Neuronal stem cell (in vitro differentiated cells): ENCODE measurements at places on chromosomes 11 and 22.

DNA sequence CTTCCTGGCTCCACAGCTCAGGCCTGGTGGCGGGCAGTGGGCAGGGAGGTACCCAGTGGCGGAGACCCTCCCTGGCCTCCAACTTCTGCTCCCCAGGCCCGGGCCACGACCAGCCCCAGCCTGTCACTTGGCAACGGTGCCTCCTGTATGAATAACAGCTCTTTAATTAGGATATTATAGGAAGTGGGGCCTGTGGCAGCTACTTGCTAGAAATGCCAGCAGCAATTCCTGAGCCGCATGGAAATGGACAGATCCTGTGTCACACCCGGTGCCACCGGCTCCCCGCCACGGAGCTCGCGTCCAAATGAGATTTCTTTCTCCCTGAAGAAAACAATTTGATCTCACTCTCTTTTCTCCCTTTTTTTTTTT is 104.5 kb downstream of the CHST1 start:
- H3K36me3 ChIP-seq, result no peaks in the 10 kb centered on the region
- H3K27ac ChIP-seq, result no peak overlapping the region
- H3K4me1 ChIP-seq, result no peaks in the 10 kb centered on the region
- H3K4me3 ChIP-seq, result no peak overlapping the region
- H3K27me3 ChIP-seq, result no peaks in the 10 kb centered on the region
- no peak for DNase-seq

DNA sequence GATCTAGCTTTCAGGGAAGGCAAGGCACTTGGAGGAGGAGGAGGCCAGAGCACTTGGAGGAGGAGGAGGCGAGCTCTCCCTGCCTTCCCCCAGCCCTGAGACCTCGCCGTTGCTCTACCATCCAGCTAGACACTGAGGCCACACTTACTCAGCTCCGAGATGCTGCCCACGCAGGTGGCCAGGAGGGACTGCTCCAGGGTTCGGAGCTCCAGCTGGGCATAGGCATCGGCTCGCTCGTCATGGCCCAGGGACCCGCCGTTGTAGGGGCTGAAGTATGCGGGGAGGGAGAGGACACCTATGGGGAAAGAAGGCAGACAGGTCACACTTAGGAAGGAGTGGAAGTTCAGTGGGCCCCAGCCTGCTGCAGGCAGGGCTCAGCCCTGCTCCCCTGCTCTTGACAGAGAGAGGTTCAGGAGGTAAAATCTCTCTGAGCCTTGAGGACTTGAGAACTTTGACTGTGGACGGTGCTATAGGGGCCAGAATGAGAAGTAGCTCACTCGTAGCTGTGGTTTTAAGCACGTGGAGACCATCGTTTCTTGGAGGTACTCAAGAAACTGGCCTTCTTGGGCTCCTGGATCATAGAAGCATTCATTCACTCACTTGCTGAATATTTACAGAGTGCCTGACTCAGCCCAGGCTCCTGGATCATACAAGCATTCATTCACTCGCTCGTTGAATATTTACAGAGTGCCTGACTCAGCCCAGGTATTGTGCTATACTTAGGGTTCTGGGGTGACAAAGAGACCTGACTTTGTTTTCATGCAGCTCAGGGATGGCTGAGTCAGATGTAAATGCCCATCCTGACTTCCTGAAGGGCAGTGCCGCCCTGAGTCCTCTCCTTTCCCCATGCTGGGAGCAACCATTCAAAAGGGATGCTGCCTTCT is 99.2 kb downstream of the NAT10 start:
- H3K27ac ChIP-seq, result no peak overlapping the region
- no peaks in the 10 kb centered on the region for H3K27me3 ChIP-seq
- H3K36me3 ChIP-seq, result peaks cover 3% of the 10 kb centered on the region

DNA sequence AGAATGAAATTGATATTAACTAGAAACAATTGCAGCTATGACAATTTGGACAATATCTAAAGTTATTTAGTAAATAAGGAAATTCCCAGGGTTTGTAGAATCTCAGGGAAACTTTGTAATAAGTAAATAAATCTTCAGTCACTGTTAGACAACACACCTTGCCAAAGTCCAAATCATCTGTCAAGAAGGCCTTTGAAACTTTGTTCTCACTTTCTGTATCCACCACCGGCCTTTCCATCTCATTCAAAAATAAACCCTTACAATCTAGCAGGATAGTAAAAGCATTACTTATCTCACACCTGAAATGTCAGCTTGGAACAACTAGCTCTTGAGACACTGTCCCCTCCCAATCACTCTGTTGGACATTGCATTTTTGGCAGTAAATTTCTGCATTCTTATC is 7.9 kb downstream of the NNMT start:
- H3K36me3 ChIP-seq, result no peaks in the 10 kb centered on the region
- no peak overlapping the region for H3K27ac ChIP-seq
- no peak for DNase-seq

DNA sequence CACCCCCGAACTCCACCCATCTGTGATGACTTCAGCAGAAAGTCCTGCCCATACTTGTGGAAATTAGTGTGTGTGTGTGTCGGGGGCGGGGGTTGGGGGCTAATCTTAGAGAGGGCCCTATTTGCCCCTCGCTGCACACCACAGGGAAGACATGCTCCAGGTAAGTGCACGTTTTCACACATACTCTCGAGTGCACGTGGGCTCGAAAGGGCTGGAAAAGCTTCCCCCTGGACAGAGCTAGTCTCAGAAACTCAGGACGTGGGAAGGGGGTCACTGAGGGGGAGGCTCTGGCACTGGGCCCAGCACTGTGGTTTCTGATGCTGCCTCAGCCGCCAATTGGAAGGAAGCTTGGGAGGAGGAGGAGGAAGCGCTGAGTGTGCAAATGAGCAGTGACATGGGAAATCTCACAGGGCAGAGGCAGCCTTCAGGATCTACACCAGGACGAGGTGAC is 40.7 kb upstream of the CD82 start:
- no peaks in the 10 kb centered on the region for H3K27me3 ChIP-seq
- DNase-seq, result no peak
- H3K4me1 ChIP-seq, result peaks cover 21% of the 10 kb centered on the region
- no peaks in the 10 kb centered on the region for H3K36me3 ChIP-seq
- no peak overlapping the region for H3K4me3 ChIP-seq
- H3K27ac ChIP-seq, result no peak overlapping the region

DNA sequence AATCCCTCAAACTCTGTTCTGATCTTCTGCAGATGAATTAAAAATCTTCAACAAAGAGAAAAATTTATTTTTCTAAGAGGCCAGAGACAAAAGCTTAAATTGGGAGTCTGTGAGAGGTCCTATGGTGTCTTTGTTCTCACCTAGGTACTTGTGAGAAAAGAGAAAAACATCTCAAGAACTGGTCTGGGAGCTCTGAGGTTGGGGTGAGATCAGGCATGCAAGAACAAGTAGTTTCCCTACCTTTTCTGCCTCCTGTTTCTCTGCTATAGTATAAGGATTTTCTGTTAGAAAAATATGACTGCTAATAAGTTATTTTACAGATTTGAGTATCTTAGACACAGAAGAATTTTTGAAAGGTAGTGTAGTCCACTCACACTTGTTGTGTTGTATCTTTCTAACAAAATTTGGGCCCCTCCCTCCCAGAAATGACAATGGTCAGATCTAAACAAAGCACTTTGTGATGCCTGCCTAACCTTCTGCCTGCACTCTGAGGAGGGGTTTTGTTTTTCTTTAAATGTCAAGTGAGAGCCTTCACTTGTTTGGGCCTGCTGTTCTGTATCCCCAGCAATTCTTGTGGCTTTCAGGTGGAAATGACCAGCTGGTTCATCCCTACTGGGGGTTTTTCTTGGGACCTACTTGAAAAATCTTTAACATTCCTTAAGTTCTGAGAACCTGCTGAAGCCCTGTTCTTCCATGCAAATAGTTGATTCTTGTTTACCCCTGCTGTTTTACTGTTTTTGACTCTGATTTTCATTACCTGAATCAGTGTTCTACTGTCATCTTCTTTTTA is 13.6 kb upstream of the OR51S1 start:
- no peaks in the 10 kb centered on the region for H3K36me3 ChIP-seq
- no peak for DNase-seq
- no peak overlapping the region for H3K4me3 ChIP-seq
- no peaks in the 10 kb centered on the region for H3K27me3 ChIP-seq
- no peak overlapping the region for H3K27ac ChIP-seq

- H3K4me3 ChIP-seq, result no peak overlapping the region
- DNase-seq, result no peak
- peaks cover 4% of the 10 kb centered on the region for H3K4me1 ChIP-seq
These were observed 55.9 kb downstream of the ZC3H12C start for GRCh38 chr11:110148775-110149744.

- no peaks in the 10 kb centered on the region for H3K36me3 ChIP-seq
- no peaks in the 10 kb centered on the region for H3K27me3 ChIP-seq
- no peak overlapping the region for H3K27ac ChIP-seq
- no peak overlapping the region for H3K4me3 ChIP-seq
These were observed 3.0 kb upstream of the OR9G4 start for GRCh38 chr11:56751480-56751879.

GRCh38 chr11:65471447-65471891 is 27.4 kb upstream of the MALAT1 start:
- no peak overlapping the region for H3K4me3 ChIP-seq
- H3K4me1 ChIP-seq, result peaks cover 12% of the 10 kb centered on the region
- no peak overlapping the region for H3K27ac ChIP-seq

DNA sequence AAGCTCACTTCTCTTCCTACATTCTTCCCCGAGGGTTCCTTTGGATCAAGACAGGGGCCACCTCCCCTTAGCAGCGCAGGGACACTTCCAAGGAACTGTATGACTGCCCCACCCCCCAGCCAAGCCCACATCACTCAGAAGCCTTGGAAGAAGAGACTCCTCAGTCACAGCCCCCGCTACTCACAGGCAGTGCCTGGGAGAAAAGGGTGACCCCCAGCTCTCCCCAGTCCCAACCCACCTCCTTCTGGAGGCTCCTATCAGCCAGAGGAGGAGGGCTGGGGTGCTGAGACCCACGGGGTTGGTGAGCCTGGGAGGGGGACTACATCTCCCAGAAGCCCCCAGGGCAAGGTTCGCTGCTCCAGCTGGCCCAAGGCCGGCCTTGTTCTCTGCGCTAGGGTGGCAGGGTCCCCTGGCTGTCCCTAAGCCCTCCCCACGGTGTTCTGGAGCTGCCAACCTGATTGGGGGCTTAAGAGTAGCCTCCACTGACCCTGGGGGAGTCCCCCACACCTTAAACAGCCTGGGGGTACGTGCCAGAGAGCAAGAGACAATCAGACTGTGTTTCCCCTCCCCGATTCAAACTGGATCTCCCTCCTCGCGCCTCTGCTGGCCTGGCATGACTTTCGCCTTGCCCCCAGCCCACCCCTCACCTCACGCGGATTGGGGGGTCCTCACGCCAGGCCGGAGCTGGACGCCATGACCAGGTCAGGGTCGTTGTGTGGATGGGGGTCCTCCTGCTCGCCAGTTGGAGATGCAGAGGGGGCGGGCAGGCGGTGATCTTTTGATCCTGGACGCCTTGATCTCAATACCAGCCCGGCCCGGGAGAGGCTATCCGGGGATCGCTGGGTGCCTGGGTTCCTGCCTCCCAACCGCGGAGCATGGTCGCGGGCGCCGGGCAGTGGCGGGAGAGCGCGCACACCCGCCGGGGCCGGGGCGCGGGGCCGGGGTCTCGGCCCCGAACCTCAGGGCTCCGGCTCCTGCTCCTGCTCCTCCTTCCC is 838 bp downstream of the BCL9L start:
- no peak for DNase-seq
- no peaks in the 10 kb centered on the region for H3K27me3 ChIP-seq
- H3K4me1 ChIP-seq, result peaks cover 51% of the 10 kb centered on the region
- H3K36me3 ChIP-seq, result no peaks in the 10 kb centered on the region
- H3K4me3 ChIP-seq, result peak overlapping the region; percentile 95

- no peaks in the 10 kb centered on the region for H3K36me3 ChIP-seq
- DNase-seq, result no peak
- H3K27ac ChIP-seq, result no peak overlapping the region
These were observed 38.7 kb downstream of the SMIM38 start for GRCh38 chr11:69194396-69194795.

DNA sequence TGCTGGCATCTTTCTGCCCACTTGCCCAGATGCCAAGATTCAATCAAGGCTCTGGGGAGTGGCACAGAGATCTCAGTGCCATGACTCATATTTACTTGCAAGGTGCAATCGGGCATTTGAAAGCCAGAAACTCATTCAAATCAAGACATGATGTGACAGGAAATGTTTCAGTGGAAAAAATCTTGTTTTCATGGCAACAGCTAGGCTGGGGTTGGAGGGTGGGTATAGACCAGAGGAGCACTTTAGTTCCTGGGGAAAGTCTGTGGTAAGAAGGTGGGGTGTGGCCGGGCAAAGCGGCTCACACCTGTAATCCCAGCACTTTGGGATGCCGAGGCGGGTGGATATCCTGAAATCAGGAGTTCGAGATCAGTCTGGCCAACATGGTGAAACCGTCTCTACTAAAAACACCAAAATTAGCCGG is 1.2 kb downstream of the MAJIN start:
- H3K27me3 ChIP-seq, result peaks cover 5% of the 10 kb centered on the region
- H3K36me3 ChIP-seq, result no peaks in the 10 kb centered on the region
- no peaks in the 10 kb centered on the region for H3K4me1 ChIP-seq

DNA sequence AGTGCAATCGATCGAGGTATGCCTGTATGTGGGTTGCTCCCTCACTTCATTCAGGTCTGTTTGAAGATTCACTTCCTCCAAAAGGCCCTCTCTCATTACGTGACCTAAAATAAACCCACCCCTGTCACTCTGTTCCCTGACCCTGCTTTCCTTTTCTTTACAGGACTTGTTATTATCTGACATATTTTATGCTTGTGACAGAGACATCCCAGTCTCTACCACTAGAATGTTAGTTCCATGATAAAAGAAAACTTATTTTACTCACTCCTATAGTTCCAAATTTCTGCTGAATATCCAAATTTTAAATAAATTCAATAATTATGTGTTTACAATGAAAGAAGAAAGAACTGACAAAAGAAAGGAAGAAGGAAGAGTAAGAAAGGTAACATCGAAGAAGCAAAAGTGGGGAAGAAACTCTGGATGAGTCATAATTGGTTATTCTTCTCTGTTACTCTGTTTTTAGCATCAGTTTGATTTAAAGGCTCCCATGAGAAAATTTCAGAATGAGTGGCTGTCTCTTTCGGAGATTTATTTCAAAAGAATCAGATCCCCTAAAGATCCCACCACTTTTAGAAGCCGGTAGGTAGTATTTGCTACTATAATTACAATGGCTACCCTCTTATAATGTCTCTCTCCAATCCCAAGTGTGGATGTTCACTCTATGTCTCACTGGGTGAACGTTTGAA is 33.5 kb downstream of the ENTHD1 start:
- no peaks in the 10 kb centered on the region for H3K27me3 ChIP-seq
- no peak overlapping the region for H3K4me3 ChIP-seq
- H3K27ac ChIP-seq, result no peak overlapping the region
- DNase-seq, result no peak

DNA sequence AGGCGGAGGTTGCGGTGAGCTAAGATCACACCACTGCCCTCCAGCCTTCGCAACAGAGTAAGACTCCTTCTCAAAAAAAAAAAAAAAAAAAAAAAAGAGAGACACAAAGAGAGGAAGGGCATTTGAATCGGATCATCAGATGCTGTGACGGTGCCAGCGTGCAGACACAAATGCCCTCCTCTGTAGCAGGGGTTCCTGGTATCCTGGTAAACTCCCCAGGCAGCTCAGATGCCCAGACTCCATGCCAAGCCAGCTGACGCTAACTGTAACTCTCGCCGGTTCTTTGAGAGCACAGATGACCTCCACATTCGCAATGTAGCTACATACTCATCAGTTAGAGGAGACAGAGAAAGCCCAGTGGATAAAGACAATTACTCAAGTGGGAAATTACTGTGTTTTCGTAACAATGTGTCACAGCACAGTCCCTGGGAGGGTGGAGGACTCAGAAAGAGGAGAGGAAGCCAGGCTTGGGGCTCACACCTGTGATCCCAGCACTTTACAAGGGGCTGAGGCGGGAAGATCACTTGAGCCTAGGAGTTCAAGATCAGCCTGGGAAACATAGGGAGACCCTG is 153.1 kb downstream of the BRD1 start:
- H3K27me3 ChIP-seq, result peaks cover 7% of the 10 kb centered on the region
- no peaks in the 10 kb centered on the region for H3K36me3 ChIP-seq
- no peaks in the 10 kb centered on the region for H3K4me1 ChIP-seq
- no peak overlapping the region for H3K4me3 ChIP-seq
- no peak for DNase-seq
- H3K27ac ChIP-seq, result no peak overlapping the region
